Left ventricle myocardium inferior (tissue), 1 donor: ENCODE measurements at places on chromosomes 12 and 14. TPM values are rescaled to one million over a fixed set of nuclear protein-coding genes. Genes with fewer than 3 reads are reported as not detected.

The AQP5 gene
- 0.41 TPM for total RNA-seq

The POTEM gene
- total RNA-seq, result not detected

The IAPP gene
- not detected for total RNA-seq

The GPR84 gene
- total RNA-seq, result not detected

The SIRT4 gene
- total RNA-seq, result 6.5 TPM

The YARS2 gene
- total RNA-seq, result 11.6 TPM

The CCDC197 gene
- 1.2 TPM for total RNA-seq

The KLRF1 gene
- total RNA-seq, result not detected

The EIF2S3B gene
- 0.22 TPM for total RNA-seq

The STAB2 gene
- total RNA-seq, result 0.03 TPM

The EML5 gene
- 0.36 TPM for total RNA-seq

GRCh38 chr12:46573347-46573658, 200.7 kb upstream of the SLC38A2 start:
- DNase-seq, result no peak

- no peak for DNase-seq
These were observed 11.8 kb upstream of the CD27 start for GRCh38 chr12:6432991-6433390.

DNA sequence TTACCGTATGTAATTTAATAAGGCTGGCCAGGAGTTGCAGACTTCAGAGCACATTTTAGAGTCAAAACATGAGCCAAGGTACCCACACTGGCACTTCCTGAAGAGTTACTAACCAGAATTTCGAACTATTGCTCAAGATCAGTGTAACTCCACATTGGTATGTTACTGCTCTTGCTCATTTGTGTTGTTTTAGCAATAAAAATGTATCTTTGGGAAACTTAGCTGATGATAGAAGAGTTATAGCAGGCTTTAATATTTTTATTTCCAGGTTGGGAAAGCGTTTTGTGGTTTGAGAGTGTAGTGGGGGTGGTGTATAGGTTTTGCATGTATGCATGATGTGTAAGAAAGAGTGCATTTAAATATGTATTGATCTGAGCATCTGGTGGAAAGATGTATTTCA, 96.6 kb downstream of the SCN8A start:
- no peak for DNase-seq

- no peak for DNase-seq
These were observed 108.1 kb downstream of the DIP2B start for GRCh38 chr12:50612882-50613281.

GRCh38 chr12:115440438-115440837, 756.5 kb upstream of the TBX3 start:
- DNase-seq, result peak; percentile 51

DNA sequence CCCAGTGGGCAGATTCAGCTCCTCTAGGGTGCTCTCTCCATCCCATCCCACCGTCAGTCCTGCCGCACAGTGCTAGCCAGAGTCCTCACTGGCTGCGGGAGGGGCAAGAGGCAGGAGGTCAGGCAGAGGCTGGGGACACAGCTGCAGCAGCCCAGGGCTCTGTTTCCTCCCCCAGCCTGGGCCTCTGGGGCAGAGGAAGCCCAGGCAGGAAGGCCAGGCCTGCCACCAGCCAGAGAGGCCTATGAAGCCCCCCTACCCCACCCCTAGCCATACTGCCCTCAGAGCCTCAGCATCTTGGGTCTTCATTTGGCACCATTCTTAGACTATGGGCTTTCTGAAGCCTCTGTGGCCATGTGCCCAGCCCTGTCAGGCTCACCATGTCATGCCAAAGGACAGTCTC, 3.4 kb downstream of the ACVRL1 start:
- no peak for DNase-seq

DNA sequence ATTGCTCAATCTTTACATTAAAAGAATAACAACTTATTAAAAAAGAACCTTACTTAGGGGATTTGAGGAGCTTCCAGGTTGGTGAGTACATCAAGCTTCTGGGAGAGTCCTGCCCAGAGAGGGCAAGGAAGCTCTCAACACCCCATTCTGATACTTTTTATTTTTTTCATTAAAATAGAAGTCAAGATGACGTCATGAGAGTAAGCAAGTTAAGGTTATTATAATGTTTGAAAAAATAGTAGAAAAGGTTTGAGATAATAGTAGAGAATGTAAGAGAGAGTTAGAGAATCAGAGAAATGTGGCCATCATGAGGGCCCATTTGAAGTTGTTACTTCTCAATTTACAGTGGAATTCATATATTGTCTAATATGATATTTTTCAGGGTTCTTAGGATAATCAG, 221.0 kb upstream of the SLC16A7 start:
- no peak for DNase-seq

DNA sequence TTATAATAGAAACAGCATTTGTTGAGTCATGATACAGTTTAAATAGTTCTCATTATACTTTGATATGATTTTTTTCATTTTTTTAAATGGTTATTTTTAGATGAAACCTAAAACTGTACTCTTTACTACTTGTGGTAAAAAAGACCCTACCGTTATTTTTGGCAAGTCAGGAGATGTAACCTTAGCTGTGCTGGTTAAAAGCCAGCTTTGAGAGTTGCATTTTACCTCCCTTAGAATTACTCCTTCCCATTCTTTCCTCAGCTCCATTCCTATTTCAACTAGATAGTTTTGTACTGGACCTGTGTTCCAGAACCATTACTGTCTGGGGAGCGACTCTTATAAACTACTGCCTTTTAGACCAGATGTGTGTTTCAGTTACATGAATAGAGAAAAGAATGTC, 92.0 kb downstream of the RAD51B start:
- DNase-seq, result no peak

- DNase-seq, result no peak
These were observed 64.2 kb upstream of the EEA1 start for GRCh38 chr12:92993259-92993658.

DNA sequence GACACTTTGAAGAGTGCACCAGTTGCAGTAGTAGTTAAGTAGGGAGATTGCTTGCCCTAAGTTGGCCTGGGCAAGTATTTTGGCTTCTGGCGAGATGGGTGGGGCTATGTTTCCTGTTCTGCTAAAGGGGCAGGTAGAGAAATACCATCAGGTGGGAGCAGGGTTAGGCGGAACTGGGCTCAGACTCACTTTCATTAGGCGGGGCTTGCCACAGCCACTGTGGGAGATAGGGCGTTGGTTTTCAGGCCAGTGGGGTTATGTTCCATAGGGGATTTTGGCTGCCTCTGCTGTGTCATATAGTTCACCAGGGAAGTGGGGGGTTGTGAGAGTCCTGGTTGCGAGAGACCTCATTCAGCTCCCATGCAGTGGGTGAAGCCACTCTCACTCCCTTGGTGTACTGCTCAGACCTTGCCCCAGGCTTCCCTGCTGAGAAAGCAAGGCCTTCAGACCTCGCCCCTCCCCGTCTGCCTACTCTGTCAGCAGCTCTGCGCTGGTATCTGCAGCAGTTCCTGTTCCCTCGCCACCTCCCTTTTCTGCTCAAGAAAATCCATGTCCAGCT, 43.3 kb downstream of the AEBP2 start:
- DNase-seq, result no peak

GRCh38 chr14:105700622-105701288, 174.4 kb downstream of the TMEM121 start:
- DNase-seq, result no peak

DNA sequence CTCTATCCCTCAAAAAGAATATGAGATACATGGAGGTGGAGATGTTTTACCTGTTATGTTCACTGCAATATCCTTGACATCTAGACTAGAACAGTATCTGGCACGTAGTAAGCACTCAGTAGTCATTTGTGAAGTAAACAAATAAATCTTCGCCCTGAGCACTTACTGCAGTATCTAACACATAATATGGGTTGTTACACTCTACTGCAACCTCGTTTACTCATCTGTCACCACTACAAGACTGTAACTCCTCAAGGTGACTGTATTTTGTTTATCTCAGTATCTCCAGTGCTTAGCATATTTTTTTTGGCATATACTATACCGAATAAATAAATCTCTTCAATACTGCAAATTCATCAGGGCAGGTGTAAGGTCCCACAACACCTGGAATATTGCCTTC, 66.1 kb downstream of the WASHC3 start:
- DNase-seq, result no peak

DNA sequence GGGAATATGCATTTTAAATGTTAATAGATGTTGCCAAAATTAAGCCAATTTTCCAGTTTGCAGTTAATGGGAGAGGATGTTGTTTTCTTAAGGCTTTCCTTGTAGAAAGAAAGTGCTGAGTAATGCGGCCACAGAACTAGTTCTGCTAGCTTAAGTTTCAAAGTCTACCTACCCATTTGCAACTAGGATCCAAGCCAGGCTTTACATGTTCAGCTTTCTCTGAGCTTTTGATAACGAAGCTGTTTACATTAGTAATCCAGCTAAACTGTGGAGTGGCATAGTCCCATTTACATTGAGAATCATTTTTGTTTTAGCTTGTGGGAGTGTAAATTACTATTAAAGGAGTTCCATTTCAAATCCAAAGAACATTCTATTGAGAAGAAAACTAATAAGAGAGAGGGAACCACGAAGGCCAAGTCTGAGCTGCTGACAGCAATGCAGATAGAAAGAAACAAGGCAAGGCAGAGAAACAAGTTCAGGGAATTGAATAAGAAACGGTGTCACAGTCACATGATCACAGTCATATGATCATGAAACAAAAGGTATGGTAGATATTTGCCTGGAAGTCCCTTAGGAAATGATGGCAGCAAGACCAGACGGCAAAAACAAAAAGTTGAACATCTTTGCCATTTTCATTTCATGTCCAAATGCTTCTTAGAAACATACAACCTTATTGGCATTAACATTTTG, 274.9 kb downstream of the PAWR start:
- DNase-seq, result no peak

DNA sequence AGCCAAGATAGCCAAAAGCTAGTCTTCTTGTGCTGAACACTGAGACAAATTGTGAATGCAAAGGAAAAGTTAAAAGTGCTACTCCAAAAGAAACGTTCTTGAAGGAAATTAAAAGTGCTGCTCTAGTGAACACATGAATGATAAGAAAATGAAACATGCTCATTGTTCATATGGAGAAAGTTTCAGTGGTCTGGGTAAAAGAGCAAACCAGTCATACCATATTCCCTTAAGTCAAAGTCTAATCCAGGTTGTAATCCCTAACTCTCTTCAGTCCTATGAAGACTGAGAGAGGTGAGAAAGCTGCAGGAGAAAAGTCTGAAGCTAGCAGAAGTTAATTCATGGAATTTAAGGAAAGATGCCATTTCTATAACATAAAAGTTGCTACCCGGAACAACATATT, 121.5 kb downstream of the MNAT1 start:
- DNase-seq, result no peak

- peak; percentile 66 for DNase-seq
These were observed 142.8 kb downstream of the SCARB1 start for GRCh38 chr12:124720681-124721500.

DNA sequence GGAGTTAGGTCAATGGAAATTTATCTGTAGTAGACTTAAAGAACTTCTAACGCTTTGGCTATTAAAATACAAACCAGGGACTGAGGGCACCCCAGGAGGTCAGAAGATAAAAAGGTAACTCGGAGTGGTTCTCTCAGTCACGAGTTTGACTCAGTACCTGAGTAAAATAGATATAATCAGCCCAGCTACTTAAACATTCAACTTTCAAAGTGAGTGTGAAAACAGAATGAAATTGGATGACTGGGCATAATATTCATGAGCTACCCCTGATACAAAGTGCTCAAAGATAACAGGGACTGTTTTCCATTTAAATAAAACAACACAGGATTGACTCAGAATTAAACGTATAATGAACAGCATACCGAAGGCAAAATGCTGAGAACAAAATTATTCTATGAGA, 75.0 kb downstream of the FOXN3 start:
- DNase-seq, result no peak

DNA sequence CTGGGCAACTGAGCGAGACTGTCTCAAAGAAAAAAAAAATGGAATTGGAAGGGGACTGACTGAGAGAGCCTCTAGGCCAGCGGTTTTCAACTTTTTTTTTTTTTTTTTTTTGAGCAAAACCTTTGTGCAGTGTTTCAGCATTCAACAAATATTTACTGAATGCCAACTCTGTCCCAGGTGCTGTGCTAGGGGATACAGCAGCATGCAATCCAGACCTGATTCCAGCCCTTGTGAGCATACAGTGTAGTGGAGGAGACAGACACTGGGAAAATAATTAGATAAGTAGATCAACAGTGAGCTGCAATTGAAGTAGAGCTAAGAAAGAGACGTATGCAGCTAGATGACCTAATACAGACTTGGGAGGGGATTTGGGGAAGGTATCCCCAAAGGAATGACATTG, 23.8 kb upstream of the LTBP2 start:
- no peak for DNase-seq

DNA sequence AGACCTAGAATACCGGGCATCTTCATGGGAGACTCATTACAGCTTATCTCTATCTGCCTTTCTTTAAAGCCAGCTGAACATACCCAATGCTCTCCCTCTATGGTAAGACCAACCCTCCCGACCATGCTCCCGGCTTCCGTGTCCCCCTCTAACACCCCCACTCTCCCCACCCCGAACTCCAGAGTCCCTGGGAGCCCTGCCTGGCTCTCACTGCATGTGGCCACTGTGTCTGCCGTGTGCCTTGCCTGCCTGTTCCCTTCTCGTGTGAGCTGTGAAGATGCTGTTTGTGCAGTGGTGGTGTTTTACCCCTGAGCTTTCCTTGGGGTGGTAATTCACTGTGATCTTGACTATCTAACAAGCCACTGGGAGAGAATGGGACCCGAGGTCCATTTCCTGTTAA, 146.4 kb upstream of the FKBP4 start:
- no peak for DNase-seq

GRCh38 chr12:64097366-64098105, 124.6 kb downstream of the KICS2 start:
- no peak for DNase-seq

GRCh38 chr12:26434299-26435068, 239.1 kb downstream of the SSPN start:
- no peak for DNase-seq

- DNase-seq, result no peak
These were observed 1.3 kb downstream of the AHSA1 start for GRCh38 chr14:77459072-77459723.

DNA sequence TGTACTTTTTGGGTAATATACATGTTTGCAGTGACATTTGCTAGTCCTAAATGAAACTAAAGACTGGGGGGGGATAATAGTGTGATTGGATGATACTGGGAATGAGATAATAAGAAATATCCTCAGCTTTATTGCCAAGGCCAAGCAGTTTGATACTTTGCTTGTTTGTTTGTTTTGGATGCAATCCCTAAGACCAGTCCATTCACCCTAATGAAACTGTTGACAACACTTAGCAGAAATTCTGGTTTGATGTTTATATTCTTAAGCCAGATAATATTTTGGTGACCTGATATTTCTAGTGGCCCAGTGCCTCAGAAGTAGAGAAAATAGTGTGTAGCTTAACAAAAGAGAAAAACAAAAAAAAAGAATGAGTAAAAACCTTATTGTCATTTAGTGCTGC, 1.8 kb downstream of the PHC1 start:
- no peak for DNase-seq

DNA sequence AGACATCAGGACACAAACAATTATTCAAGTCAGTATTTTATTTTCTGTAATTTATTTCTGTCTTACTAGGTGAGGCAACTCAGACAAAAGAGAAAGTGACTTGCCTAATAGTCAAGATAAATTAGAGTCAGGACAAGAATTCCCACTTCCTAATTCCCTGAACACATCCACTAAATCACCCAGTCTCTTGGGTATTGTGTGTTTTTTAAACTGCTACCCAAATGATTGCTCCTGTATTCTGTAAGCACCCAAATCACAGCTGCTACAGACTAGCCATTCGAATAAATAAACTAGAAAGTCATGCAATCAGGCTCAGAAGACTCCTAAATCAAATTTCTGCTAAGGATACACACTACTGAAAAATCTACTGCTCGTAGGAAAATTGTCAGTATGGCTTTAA, 263.0 kb downstream of the DUSP6 start:
- DNase-seq, result no peak
